ENCODE measurements at places on chromosomes 1 and 21.

DNA sequence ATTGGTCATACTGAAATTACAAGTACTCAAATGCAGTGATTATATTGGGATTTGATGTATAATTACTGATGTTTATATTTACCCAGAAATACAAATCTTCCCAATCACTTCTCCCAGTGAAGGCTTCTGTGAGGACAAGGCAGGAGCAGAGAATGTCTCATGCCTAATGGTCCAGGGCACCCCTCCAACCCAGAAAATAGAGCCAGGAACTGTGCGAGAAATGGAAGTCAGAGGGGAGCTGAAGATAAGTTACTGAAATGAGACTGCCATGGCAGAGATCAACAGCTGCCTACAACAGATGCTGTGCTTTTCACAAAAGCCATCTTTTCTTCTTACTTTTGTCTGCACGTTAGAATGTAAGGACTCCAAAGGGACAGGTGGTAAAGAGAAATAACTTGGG lies 171.2 kb downstream of the TTLL7 start:
- no peak for DNase-seq

DNA sequence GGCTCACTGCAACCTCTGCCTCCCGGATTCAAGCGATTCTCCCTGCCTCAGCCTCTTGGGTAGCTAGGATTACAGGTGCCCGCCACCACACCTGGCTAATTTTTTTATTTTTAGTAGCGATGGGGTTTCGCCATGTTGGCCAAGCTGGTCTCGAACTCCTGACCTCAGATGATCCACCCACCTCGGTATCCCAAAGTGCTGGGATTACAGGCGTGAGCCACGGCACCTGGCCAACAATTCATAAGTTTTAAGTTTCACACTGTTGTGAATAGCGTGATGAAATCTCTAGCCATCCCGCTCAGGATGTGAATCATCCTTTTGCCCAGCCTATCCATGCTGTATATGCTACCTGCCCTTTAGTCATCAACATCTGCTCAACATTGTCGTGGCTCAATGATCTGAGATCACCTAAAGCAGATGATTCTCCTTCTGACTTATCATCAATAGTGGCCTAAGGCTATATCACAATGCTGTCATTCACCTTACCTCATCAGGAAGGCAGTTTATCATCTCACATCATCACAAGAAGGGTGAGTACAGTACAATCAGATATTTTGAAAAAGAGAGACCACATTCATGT lies 2.6 kb downstream of the PFDN2 start:
- no peak for DNase-seq

DNA sequence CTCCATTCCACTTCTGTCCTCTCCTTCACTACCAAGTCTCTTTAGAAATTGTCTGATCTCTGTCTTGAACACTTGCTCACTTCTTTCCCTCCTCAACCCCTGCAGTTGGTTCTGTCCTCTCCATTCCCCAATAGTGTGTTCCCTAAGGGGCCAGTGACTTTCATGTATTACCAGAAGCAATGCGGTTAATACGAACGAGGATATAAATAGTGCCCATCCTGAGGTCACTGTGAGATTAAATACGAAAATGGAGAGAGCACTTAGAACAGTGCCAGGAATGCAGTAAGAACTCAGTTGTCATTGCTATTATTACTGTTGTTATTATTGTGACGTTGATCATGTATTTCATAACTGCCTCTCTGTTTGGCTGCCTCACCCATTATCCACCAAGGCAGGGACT lies 53.0 kb upstream of the ARTN start:
- no peak for DNase-seq

GRCh38 chr1:64975127-64975526 lies 8.8 kb upstream of the JAK1 start:
- no peak for DNase-seq

- no peak for DNase-seq
Measured at GRCh38 chr1:67041841-67042503, 12.0 kb downstream of the SLC35D1 start.

DNA sequence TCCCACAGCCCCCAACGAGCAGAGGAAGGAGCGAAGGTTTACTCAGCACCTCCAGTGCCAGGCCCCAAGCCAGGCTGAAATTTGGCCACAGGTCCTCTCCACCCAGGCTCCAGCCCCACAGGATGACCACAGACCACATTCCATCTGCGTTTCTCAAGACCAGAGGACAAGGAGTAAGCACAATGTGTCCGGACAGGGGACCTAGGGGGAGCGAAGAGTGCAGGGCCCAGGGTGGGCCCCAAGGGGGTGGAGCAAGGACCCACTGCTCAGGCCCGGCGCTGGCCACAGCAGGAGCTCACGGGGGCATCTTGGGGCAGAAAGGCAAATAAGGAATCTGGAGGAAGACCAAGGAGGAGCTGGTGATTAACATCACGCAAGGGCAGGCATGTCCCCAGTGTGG lies 100.5 kb downstream of the NPHP4 start:
- no peak for DNase-seq

DNA sequence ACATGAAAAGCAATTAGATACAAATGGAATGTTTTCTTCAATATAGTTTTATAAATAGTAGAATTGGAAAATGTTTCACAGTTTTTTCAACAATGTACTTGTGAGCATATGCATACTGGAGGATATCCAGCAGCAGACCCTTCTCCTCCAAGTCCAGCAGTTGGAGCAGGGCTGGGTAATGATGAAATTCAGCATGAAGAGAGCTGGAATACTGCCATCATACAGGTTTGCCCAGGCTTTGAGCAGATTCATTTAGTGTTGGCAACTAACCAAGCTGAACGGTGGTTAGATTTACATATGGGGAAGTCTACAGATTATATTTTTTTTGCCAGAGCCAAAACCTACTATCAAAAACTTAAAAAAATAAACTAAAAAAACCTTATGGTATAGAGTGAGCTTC lies 38.3 kb downstream of the WDR3 start:
- no peak for DNase-seq

DNA sequence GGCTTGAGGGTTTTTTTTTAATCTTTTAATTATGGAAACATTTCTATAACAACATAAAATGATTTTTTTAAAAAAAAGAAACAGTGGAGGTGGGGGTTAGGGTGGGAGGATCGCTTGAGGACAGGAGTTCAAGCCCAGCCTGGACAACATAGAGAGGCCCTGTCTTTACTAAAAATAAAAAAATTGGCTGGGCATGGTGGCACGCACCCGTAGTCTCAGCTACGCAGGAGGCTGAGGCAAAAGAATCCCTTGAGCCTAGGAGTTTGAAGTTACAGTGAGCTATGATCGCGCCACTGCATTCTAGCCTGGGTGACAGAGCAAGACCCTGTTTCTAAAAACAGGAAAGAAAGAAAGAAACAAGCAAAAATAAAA lies 32.2 kb upstream of the RNF11 start:
- DNase-seq: no peak

DNA sequence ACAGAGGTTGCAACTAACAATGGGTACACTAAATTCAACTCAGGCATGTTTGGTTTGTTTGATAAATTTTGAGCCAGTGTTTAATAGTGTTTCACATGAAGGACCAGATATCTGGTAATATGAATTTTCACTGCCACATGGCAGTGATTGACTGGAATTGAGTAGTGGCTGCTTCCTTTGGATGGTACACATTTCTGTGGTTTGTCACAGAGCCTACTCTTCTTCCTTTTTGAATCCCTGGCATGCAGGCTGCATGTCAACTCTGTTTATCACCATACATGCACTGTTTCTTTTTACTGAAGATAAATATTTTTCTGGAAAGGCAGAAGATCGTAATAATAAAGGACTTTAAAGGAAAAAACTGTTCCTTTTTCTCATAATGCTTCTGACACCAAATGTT lies 35.5 kb downstream of the SDCCAG8 start:
- no peak for DNase-seq

GRCh38 chr1:99207216-99207615 lies 57.1 kb upstream of the PLPPR4 start:
- no peak for DNase-seq

DNA sequence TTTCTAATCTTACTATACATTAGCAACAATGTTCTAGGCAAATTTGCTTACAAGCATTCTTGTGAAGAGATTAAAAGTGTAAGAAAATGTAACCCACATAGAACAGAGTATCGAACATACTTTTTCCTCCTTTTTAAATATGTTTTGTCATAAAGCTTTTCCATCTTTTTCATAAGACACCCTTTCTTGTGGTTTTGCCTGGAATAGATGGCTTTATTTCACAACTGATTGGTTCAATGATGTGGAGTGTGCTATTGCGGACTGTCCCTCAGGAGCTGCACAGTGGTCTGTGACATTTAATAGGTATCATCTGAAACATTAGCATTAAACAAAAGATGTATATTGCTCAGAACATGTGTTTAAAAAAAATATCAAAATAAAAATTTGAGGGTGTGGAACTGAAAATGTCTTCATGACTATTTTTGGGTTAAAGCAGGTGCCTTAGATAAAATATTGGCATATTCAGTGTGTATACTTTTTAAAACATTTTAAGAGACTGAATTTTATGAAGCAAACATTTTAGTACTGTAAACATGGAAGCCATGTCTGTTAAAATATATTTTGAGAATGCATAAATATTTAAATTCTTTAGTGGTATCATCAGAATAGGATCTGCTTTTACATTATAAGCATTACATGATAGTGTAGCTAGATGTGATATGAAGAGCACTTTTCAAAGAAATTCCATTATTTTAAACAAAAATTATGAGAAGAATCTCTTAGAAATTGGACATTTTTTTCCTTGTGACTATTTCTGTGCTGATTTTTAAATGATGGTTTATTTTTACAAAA lies 48.3 kb upstream of the C1orf146 start:
- no peak for DNase-seq

GRCh38 chr1:30143517-30143916 lies 579.9 kb downstream of the MATN1 start:
- DNase-seq: no peak

GRCh38 chr21:36092681-36093080 lies 22.9 kb downstream of the CBR1 start:
- no peak for DNase-seq

Measured in NCI-H510A treated with DMSO at 0.1 percent for 48 hours (cell line).